ENCODE measurements at places on chromosomes 13 and 19.

DNA sequence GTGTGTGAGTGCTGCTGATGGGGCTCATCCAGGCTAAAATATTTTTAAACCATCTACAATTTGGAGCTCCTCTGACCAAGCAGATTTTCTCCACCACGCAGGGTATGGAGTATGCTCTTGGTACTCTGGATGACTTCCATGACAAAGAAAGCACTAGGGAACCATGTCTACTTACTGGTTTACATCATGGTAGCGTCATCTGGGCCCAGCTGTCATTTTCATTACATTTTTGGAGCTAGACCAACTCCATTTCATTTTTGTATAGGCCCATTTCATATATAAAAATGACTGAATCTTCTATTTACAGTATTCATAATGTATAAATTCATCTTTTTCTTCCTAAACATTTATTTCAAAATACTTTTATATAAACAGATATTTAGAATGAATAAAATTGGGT is 184.4 kb downstream of the DNAJC3 start:
- no peak for DNase-seq

- DNase-seq = no peak
Measured at GRCh38 chr13:97057176-97057575, 62.9 kb upstream of the OXGR1 start.

- no peak for DNase-seq
Measured at GRCh38 chr13:20006206-20006605, 47.7 kb downstream of the ZMYM2 start.

- DNase-seq = no peak
Measured at GRCh38 chr13:22944378-22944777, 236.4 kb upstream of the SGCG start.

- DNase-seq = no peak
Measured at GRCh38 chr19:41570179-41570578, 5.8 kb upstream of the CEACAM21 start.

DNA sequence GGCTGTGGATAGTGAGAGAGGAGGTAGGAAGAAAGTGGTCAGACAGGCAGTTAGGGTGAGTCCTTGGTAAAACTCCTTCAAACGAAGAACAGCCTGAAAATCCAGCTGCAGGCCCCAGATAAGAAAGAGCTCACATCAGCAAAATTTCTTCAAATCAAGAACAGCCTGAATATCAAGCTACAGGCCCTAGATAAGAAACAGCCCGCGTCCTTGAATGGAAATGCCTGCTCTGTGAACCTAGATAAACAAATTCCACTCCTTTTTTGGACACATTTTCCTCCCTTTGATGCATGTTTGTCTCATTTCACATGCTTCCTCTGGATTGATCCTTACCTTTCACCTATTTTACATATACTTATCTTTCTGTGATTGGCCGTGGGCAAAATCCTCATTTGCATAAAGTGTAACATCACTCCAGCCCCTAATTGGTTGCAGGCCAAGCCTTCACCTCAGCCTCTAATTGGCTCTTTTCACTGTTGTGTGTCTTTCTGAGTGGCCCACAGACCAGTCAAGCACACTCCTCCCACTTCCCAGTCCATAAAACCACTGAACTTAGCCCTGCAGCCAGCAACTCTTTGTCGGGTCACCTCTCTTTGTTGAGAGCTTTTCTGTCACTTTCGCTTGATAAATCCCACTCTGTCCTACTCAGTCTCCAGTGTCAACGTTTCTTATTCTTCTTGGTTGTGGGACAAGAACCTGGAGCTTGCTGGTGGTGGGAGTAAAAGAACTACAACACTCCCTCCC is 6.0 kb upstream of the SULT2A1 start:
- DNase-seq = no peak

DNA sequence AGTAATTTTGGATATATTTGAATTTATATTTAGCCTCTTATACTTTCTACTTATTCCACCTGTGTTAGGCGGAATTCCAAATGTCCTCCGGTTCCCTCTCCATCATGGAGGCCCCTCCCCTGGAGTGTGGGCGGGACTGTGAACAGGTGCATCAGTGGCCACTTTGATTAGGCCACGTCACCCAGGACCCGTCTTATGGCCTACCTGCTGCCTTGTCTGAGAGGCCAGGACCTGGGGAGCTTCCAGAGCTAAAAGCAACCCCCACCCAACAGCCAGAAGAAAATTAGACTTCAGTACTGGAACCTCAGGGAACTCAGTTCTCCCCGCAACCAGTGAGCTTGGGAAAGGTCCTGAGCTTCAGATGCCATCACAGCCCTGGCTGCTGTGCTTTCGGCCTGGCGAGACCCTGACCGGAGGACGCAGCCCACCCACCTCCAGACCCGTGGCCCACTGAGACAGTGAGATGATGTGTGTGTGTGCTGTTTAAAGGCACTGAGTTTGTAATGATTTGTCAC is 200.2 kb upstream of the SOX1 start:
- DNase-seq = no peak

- no peak for DNase-seq
Measured at GRCh38 chr19:35291259-35291658, 702 bp upstream of the MAG start.

DNA sequence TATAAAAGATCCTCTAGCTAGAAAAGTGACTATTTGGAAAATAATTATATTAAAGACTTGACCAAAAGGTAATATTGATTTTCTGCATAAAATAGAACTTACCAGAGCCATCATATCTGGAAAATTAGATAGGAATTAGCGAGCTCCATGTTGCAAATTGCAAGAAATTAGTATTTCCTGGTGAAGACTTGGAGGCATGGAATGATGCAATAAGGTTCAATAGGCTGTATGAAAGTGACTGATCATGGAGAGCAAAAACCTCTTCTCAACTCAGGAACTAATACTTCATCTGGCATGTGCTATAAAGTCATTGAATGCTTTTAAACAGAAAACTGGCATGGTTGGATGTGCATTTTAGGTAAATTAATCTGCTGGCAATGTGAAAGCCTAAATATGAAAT is 66.3 kb upstream of the UFM1 start:
- DNase-seq = no peak

GRCh38 chr13:98044301-98044700 is 90.8 kb downstream of the IPO5 start:
- DNase-seq = no peak

GRCh38 chr19:23093832-23094231 is 23.0 kb upstream of the ZNF730 start:
- DNase-seq = no peak

- DNase-seq = no peak
Measured at GRCh38 chr13:23570099-23570920, at the start of gene TNFRSF19. Gene TNFRSF19 (plus strand): TSS chr13:23570412. CDS start chr13:23590184, 19,772 bp downstream.

DNA sequence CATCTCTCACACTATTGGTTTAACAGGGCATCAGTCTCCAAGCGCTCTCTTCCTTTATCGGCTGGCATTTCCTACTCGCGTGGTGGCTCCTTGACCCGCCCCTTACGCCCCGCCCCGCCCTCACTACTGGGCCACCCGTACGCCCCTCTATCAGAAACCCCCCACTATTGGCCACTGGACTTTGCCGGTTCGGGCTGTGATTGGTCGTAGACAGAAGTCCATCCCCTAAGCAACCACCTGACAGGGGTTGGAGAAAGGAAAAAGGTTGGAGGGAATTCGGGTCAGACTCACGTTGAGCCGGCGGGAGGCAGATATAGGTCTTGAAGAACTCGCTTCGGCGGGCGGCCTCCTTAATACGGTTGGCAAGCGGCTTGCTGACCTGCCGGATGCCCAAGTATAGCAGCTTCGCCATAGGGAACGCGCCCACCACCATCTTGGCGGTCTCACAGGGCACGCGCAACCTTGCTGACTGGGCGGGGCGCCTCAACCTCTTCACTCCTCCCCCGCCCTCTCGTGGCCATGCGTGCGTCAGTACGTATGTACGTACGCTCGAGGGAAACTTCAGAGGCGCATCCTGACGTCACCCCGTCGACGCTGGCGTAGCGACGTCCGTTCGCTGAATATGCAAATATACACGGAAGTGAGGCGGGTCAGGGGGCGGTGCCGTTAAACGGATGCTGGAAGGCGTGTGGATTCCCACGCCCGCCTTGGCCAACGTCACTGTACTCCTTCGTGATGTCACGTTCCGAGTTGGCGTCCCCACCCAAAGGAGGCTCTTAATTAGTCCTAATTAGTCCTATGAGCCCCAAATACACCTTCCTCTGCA is at the start of gene OPA3:
TSS of gene OPA3 (minus strand) at position 471 of the 826 bp plus-strand sequence. CDS start at position 433, 38 bp downstream.
- peak; percentile 97 for DNase-seq

GRCh38 chr13:30580852-30581502 is 36.7 kb upstream of the USPL1 start:
- no peak for DNase-seq

- peak; percentile 90 for DNase-seq
Measured at GRCh38 chr19:49929121-49929610, at the start of the genes ATF5 and NUP62. Gene ATF5 (plus strand): TSS chr19:49929205. CDS start chr19:49930851, 1,646 bp downstream. Gene NUP62 (minus strand): TSS chr19:49929504. CDS start chr19:49909807, 19,697 bp downstream.

- DNase-seq = no peak
Measured at GRCh38 chr13:90968166-90968904, 379.2 kb upstream of the MIR17HG start.

- DNase-seq = no peak
Measured at GRCh38 chr19:58428617-58429016, 11.3 kb downstream of the ZNF132 start.

- DNase-seq = no peak
Measured at GRCh38 chr19:45492627-45493470, 4.0 kb downstream of the RTN2 start.

- DNase-seq = no peak
Measured at GRCh38 chr13:73715911-73716510, 418.2 kb downstream of the KLF12 start.

- DNase-seq = no peak
Measured at GRCh38 chr19:2625434-2625833, 77.1 kb downstream of the GNG7 start.

GRCh38 chr13:55528434-55528833 is 1612.3 kb upstream of the PRR20A start:
- no peak for DNase-seq

GRCh38 chr19:30161021-30161655 is 211.0 kb upstream of the ZNF536 start:
- DNase-seq = no peak

- DNase-seq = no peak
Measured at GRCh38 chr13:21075011-21075378, 13.6 kb upstream of the LATS2 start.

DNA sequence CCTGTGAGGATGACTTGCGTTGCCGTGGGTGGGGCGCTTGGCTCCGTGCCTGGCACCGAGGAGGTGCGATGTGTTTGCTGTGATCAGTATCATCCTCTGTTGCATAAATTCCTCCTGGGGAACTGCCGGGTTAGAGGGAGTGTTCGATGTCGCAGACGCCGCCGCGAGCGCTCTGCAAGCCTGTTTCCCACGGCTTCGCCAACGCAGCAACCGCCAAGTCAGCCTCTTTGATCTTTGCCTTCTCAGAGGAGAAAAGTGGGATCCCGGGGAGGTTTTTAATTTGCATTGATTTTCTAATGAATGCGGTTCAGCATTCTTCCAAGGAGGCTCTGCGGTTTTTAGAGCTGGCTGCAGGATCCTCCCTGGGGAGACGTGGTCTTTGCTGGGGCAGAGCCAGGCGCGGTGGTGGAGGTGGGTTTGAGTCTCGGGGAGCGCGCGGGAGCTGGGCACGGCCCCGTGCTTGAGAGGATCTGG is 7.6 kb downstream of the GPR32 start:
- no peak for DNase-seq

Measured in stimulated activated CD8-positive, alpha-beta memory T cell treated with anti-CD3 and anti-CD28 coated beads, Interleukin-7, amount 100 ng/mL, for 1 hour (primary cell).